ENCODE measurements at places on chromosomes 11 and 22.

GRCh38 chr22:47195484-47196165 is 433.2 kb downstream of the TBC1D22A start:
- peak; percentile 10 for DNase-seq

DNA sequence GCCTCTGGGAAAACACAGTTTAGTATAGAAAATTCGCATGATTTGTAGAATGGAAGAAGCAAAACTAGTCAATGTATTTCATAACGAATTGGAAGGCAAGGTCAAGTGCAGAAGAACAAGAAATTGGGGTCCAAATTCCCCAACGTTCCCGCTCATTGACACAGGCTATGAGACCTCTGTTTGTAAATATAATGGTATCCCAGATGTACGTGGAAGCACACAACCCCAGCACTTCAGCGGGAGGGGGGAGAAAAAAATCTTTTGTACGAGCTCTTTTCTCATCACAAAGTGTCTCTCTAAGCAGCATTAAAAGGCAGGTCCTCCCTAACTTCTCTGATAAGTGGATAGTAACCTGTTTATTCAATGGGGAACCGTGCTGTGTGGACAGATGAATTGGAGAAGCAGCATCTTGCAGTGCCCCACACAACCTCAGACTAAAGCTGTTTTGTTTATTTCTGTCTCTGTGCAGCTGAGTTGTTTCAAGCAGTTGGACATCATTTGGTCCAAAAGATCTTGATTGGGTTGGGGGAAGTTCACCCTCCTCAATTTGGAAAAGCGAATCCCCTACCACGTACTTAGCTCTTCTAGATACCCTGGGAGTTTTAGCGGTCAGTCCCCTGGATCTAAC is 1.1 kb upstream of the GAB2 start:
- no peak for DNase-seq

DNA sequence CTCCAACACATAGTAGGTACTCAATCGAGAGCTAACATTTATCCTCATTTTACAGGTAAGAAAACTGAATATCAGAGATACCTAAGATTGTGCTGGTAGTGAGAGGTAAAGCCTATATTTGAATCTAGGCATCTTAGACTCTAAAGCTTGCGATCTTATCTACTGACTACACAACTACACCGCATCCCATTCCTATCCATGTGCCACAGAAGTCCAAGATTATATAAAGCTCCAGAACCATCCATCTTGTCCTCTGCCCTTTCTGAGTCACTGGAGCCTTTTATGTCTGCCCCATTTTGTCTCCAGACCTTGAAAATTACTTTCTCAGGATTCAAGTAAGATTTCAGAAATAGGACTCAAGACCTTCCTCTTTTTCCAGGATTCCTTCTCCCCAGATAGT is 84.4 kb downstream of the OR5AK2 start:
- no peak for DNase-seq

DNA sequence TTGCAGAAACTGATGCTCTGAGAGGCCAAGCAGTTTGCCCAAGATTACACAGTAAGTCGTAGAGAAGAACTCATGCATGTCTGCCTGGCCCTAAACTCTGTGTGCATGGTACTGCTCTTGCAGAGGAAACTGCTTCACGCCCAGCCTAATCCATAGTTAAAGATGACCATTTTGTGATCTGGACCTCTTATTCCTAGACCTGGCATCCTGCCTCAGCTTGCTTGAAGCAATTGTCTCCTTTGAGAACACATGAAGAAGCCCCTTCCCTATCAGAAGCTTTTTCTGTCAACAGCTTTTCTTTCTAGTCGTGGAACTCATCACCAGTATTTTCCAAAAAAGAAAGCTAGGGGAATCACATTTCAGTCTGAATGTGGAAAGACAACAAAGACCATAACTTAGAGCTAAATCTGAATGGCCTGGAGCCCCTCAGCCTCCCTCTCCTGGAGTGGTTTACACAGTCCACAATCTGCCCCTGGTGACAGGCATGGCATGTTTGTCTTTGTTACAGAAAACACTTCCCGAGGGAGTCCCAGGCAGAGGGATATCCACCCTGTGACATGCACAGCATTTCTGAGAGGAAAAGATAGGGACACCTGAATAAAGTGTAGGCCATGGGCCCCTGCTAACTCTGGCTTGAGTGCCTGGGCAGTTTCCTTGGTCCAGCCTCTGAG is 2.9 kb upstream of the FZD4 start:
- DNase-seq = no peak

DNA sequence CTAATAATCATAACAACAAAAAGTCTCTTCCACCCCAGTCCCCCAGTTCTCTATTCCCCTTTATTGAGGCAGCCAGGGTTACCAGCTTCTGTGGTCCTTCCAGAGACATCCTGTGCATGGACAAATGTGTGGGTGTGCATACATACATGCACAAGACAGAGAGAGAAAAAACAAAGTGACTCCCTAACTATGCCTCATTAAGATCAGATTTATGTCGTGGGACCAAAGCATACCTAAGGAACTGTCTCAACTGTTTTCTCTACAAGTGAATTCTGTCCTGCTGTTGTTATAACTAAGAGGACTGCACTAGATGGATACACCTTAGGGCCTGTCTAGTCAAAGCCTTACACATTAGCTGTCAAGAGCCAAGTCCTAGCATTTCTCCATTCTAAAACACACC is 106.7 kb downstream of the MRTFA start:
- DNase-seq = no peak

- no peak for DNase-seq
Observed at GRCh38 chr22:47586946-47587345, 824.5 kb downstream of the TBC1D22A start.

DNA sequence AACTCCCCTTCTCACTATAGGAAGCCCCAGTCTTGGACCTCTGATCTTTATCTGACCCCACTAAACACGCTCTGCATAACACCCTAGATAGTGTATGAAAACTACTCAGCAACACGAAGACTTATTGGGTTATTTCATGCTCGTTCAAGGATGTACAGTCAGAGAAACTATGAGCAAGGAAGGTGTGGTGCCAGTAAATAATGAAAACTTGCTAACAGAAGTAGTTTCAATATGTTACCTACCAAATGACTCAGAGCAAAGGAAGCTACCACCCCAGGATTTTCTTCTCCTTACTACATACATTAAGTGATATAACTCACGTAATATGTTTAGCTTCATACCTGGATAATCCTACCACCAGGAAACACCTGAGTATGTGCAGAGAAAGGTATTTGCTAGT is 25.9 kb upstream of the LYVE1 start:
- DNase-seq = no peak

DNA sequence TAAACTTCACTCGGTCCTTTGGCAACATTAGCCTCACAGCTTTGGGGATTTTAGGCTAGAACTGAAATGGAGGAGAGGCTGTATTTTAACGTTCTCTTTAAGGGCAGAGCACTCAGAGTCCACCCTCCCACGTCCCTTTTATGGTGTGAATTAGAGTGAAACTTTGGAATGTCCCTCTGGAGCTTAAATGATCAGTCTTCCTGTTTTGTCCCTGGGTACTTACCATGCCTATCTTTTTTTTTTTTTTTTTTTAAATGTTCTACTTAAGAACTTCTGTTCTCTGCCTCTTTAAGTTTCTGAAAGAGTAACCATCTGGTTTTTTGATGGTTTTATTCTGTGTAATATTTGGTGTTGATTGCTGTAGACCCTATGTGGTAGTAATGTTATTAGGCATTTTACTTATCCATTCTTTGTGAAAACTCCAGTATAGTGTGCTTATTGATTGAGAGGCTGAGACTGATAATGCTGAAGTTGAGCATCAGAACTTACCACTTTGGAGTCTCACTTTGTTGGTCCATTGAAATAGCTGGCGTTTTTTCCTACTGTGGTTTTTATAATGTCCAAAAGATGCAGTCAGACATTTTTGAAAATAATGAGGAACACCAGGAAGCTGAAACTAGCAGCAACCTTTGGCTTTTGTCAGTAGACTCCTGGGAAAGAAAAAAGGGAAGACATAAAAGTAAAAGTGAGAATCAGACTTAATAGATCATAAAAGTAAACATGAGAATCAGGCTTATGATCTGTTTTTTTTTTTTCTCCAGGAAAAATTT is 11.6 kb downstream of the UVRAG start:
- DNase-seq = no peak

DNA sequence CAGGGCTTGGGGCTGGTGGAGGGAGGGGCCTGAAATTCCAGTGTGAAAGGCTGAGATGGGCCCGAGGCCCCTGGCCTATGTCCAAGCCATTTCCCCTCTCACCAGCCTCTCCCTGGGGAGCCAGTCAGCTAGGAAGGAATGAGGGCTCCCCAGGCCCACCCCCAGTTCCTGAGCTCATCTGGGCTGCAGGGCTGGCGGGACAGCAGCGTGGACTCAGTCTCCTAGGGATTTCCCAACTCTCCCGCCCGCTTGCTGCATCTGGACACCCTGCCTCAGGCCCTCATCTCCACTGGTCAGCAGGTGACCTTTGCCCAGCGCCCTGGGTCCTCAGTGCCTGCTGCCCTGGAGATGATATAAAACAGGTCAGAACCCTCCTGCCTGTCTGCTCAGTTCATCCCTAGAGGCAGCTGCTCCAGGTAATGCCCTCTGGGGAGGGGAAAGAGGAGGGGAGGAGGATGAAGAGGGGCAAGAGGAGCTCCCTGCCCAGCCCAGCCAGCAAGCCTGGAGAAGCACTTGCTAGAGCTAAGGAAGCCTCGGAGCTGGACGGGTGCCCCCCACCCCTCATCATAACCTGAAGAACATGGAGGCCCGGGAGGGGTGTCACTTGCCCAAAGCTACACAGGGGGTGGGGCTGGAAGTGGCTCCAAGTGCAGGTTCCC is at the start of gene APOC3:
TSS of gene APOC3 (plus strand) at position 383 of the 659 bp plus-strand sequence. CDS start 676 bp downstream, outside the sequence.
- DNase-seq = no peak

- no peak for DNase-seq
Observed at GRCh38 chr11:116485425-116485824, 287.4 kb downstream of the BUD13 start.

DNA sequence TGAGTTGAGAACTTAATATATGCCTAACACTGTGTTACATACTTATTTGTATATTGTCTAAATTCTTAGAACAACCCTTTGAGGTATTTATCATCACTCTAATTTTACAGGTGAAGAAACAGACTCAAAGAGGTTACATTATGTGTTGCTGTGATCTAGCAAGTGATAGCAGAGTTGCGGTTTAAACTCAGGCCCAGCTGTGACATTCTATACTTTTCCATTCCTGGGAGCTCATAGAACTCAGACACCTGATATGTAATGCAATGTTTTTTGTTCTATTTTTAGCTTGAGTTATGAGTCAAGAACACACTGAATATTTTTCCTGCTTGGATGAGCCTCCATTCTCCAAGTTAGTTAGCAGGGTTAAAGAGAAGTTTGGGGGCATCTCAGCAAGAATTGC is 449.7 kb upstream of the DDI1 start:
- DNase-seq = no peak

DNA sequence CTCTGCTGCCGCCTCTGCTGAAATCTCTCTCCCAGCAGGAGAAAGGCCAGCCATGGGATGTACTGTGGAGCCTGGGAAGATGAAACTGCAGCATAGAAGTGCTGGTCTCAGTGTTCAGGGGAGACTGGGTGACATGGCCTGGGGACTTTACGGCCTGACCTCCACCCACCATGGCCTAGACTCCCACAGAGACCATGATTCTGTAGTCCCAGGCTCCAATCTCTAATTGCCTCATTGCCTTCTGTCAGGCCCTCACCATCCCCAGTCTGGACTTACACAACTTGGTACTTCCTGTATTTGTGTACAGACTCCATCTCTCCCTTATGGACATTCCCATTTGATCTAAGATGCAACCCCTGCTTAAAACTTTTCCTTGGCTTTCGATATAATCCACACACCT is 43.1 kb downstream of the TRAF6 start:
- DNase-seq = no peak

DNA sequence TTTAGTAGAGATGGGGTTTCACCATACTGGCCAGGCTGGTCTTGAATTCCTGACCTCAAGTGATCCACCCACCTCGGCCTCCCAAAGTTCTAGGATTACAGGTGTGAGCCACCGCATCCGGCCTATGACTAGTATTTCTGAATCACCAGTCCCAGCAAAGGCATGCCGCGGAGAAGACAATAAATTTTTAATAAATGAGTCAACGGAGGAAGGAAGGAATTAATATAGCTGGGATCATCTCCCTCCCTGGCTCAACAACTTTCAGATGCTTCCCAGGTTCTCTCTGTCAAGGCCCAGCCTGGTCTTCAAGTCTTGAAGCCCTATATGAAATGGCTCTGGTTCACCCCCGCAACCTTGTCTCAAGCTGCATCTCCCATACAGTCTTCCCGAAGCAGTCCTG is 45.7 kb downstream of the CYTH4 start:
- no peak for DNase-seq

GRCh38 chr11:42171046-42171445 is 711.6 kb upstream of the LRRC4C start:
- no peak for DNase-seq

DNA sequence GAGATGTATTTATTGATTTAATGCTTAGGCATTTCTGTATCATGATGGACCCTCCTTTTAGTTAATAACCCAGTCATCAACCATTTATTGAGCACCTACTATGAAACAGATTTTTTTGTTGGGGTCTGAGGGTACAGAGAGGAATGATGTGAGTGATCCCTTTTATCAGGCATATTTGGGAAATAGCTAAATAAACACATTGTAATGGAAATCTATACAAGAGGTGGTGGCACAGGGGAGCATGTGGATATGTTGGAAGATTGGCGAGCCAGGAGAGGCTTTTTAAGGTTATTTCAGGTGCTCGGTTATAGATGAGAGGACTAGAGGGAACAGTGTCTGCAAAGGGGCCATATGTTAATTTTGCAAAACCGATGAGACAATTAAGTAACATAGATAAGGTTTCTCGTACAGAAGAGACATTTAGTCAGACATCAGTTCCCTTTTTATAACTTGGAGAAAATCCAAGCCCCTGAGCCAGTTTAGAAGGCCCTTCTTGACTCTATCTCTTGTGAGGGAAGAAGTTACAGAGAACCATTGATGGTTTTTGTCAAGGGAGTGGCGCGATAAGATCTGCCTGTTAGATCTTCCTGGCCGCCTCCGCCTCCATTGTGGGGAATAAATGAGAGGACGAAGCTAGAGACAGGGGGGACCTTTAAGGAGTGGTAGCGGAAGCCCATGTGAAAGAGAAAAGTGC is 2.0 kb downstream of the ATXN10 start:
- no peak for DNase-seq
